ENCODE measurements at places on chromosomes 4 and X. TPM values are rescaled to one million over a fixed set of nuclear protein-coding genes. Genes with fewer than 3 reads are reported as not detected.

- DNase-seq, result no peak
Measured at GRCh38 chr4:167595898-167596297, 361.6 kb upstream of the SPOCK3 start.

GRCh38 chr4:100103671-100104070 lies 86.6 kb downstream of the DDIT4L start:
- DNase-seq, result no peak

DNA sequence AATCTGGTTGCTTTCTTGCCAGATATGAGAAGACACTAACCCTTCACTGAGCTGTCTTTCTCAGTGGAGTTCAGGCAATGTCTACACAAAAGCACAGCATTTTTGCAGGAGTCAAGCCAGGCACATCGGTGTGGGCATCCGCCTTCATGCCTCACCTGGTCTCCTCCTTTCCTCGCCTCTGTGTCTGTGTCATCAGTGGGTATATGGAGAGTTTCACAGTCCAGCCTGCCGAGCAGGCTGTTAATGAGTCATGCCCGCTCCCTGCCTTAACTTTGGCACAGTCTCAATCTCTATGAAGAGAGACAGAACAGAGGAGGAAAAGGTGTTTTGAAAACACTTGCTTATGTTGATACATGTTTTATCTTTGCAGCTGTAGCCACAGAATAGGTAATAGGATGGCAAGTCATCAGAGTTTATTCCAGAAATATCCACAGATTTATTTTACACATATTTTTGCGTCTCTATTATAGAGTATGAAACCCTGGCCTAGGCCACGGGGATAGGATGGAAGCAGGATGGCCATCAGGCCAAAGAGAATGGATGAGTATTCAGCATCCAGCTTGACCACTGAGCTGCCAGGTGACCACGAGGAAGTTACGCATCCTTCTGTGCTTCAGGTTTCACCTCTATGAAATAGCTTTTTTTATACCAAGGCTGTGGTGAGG lies 32.8 kb upstream of the MAML3 start:
- no peak for DNase-seq

TLR7 gene
- total RNA-seq, result 0.19 TPM

DNA sequence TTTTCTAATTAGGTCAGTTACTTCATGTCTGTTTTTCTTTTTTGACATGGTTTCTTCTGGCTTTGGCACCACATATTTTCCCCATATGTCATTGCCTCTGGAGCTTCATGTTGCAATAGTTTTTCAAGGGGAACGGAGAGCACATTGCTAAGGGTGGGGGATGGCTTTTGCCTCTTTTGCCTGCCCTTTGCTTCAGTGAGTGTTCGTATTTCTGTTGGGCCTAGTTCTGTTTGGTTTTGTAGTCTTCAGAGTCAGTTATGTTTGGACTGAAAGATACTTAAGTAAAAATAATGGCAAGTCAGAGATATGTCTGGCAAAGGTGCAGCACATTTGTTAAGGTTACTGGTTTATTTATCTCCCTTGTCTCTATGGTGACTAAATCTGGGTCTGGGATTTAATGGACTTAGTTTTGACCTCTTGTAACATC lies 29.1 kb downstream of the FHL1 start:
- no peak for DNase-seq

DNA sequence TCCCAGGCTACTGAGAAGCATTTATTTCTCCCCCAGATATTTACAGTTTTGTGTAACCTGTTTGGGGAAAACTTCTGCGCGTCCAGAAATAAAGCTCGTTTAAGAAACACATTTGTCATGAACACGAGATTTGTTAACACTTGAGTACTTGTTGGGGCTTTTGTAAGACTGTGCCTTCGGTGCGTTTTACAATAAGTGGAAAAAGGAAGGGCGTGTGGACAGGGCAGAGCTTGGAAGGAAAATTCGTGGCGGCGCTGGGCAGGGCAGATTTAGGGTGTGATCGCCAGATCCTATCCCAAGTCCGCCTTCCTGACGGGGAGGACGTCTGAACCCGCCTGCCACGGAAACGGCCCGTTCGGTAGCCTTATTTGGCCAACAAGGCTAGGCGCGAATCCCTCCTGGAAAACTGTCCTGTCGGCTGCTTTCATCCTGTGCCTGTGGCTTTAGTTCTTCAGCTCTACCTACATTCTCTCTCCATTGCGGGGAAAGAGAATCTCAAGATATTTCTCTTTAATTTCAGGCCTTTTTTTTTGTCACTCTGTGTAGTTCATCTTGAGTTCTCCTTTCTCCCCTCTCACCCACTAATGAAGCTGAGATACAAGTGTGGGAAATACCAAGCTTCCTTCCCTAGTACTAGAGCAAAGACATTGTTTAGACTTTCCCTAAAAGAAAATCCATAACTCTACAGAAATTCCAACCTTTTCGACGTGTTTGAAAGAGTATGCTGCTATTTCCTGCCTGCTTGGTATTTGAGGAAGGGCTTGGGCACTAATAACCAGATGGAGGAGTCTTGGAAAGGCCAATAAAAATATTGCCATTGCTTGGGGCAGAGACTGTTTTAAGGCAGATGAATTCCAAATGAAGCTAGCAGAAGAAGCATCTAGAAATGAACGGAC lies 982 bp downstream of the PDLIM5 start:
- peak; percentile 96 for DNase-seq
